NCI-H345 (cell line): ENCODE measurements at places on chromosomes 11 and 22.

DNA sequence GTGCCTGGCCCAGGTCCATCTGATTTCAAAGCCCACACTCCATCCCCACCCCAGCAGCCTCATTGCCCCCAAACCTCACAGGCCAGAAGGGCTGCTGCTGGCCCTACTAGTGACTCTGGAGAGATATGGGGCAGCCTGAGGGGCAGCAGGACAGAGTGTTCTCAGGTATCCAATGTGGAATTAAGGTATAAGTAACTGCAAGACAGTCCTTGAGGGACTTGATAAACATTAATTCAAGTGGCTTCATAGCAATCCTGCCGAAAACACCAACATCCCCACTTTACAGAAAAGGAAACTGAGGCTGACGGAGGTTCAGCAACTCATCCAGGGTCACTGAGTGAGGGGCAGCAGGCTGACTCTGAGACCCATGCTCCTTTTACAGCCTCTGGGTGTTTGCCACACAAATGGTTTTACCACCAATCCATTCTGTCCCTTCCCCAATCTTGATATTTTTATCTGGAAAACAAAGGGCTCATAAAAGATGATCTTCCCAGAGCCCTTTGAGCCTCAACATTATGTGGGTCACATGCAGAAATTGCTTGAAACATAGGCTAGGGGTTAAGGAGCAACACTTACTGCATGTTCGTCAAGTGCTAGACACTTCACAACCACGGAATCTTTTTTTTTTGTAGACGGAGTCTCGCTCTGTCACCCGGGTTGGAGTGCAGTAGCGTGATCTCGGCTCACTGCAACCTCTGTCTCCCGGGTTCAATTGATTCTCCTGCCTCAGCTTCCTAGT, 2.3 kb downstream of the NIPSNAP1 start:
- DNase-seq = no peak

DNA sequence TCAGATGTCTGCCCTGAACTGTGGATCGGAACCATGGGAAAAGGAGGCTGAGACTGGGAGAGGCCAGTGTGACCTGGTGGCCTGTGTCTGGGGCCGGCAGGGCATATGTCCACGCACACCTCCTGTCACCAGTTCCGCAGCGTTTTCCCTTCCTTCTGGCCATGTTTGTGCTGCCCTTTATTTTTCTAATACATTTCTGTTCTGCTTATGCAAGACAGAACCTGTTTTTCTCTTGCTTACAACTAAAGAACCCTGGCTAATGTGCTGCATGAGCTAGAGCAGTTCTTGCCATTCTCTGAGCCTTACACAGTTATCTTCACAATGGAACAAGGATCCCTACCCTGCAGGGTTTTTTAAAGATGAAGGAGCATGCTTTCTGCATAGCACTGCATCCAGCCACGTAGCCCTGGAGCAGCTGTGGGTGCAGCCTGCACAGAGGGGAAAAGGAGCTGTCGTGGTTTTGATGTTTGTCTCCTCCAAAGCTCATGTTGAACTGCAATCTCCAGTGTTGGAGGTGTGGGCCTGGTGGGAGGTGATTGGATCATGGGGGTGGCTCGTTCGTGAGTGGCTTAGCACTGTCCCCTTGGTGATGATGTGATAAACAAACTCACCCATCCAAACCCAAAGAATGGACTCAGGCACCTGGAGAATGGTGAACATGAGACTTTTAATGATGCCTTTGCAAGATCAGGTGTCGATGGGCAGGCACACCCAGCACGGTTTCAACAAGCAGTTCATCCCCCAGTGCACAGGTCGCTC, 84.8 kb upstream of the SHANK2 start:
- no peak for DNase-seq

DNA sequence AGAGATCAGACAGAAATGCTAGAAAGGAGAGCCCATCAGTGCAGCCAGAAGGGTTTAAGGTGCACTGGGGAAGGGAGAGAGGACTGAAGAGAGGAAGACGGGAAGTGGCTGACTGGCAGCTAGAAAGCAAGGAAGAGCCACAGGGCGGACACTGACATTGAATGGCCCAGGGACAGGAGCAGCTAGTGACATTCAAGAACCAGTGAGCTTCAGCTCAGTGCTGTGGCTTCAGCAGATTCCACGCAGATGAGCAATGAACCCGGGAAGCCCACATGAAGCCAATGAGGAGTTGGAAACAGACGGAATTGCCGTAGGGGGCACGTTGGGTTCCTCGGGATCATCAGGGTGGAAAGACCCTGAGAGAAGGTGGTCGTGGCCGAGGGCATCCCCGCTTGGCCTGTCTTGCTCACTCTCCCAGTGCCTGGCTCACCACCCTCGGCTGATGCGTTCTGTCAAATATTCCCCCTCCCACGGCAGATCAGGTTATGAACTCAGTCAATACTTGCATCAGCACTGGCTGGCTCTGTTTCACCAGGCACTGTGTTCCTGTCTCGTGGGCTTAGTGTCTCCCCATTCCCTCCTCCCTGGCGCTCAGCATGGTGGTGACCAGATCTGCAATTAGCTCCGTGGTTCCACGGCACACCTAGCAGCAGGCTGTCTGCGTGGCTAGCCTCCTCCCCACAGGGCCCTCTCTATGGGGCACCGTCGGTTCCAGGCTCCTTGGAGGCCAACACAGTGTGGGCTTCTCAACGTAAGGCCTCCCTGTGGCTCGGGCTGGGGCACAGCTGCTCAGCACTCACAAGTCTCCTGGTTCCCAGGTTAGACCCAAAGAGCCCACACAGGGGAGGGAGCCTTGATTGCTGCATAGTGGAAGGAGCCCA, 145.5 kb downstream of the TRIM29 start:
- no peak for DNase-seq

DNA sequence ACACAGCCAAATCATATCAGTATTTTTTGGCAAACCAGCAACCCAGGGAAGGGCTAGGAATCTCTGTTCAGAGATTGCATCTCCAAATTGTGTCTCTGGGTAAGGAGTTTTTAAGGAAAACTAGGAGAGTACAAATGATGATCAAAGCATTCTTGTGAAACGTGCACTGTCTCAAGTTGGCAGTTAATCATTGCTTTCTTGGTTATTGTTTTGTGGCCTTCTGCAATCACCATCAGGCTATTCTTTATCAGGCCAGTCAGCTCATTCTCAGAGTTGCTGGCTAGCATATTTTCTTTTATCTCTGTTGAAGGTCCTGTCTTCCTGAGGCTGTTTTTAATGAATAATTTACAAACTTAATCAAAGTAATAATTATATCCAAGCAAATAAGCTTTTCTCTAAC, 129.1 kb upstream of the CCDC179 start:
- no peak for DNase-seq

DNA sequence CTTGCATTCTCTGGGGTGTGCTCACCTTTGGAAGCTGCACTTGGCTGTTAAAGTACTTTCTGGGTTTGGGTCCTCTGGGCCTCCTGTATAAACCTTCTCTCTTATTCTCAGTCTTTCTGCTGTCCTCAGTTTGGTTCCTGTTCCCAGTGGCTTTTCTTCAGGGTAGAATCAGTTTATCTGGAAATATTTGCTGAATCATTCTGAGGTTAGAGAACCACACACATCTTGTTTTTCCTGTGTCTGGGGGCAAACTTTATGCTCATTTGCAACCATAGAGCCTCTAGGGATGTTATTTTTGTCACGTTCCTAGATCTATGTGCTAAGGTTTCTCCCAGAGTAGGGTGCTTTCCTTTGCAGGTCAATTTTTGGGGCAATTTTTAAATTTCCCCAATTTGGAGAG, 224.3 kb upstream of the C11orf87 start:
- DNase-seq = no peak

- DNase-seq = peak; percentile 90
These were observed 57.0 kb downstream of the BCR start for GRCh38 chr22:23237201-23237798.

DNA sequence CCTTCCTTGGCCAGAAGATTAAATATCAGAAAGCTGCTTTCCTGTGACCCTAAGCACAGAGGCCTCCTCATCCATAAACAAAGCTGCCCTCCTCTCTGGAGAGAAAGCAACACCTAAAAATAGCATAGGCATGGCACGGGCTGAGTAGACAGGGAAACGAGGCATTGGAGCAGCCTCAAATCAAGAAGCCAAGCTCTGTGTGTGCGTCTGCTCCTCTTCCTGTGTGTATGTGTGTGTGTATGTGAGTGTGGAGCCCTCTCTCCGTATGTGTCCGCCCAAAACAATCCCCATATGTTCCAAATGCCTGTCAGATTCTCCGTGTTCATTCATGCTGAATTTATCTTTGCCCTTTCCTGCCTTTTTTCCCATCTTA, 24.0 kb downstream of the KCNJ5 start:
- DNase-seq = no peak

DNA sequence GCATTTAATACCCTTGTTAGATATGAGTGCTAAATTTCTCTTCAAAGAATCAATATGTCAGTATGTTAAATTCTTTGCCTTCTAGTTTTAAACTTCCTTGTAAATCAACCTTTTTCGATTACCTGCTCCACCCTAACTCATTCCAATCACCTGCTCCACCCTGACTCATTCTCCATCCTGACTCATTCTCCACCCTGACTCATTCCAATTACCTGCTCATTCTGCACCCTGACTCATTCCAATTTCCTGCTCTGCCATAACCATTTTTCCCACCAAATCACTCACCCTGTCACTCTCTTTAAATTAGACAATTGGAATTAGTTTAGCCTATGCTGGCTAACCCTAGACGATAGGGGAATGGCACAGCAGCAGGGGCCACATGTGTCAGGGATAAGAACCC, 519.5 kb upstream of the LRRC4C start:
- no peak for DNase-seq

- DNase-seq = no peak
These were observed 3.5 kb downstream of the PANX1 start for GRCh38 chr11:94132152-94132558.

GRCh38 chr22:50471962-50472361, 2.9 kb downstream of the SBF1 start:
- DNase-seq = no peak

DNA sequence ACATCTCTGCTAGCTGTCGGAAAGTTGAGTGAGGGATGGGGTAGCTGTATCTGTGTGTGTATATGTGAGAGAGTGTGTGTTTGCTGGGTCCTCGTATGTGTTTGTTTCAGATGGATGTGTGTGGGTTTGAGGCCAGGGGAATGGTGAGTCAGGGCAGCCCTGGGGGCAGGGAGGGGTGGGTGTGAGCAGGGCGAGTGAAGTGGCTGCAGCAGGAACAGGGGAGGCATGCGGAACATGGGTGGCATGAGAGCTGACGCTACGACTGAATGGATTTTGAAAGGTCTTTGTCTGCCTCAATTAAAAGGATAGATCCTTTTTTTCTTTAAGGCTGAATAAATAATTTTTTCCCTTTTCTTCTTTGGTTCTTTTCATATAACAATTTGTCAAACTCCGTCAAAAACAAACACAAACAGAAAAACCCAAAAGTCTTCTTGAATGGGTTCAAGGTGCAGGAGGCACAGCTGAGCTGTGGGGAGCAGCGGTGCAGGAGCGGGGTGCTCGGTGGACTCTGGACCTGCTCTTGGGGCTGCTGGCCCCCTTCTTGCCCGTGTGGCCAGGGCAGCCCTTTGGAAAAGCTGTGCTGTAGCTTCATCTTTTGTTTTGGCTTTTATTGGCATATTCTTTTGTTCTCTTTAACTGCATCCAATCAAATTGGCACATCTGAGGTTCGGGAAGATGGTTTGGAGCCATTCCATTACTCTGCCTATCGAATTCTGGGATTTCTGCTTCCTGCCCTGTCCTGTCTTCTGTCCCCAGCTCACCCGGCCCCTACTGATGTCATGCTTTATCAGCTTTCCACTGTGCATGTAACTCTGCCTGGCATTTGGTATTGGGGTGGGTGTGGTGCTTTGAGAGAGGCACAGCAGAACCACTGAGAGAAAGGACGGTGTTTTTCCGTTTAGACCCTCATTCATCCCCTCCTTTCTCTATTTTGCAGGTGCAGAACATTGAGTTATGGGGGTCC, 80.1 kb downstream of the ADAMTS15 start:
- no peak for DNase-seq

- no peak for DNase-seq
These were observed 90.5 kb downstream of the UBASH3B start for GRCh38 chr11:122746050-122746478.

- no peak for DNase-seq
These were observed 265.8 kb downstream of the TTC28 start for GRCh38 chr22:28413612-28414399.

GRCh38 chr11:88535916-88536547, 198.5 kb upstream of the CTSC start:
- no peak for DNase-seq

DNA sequence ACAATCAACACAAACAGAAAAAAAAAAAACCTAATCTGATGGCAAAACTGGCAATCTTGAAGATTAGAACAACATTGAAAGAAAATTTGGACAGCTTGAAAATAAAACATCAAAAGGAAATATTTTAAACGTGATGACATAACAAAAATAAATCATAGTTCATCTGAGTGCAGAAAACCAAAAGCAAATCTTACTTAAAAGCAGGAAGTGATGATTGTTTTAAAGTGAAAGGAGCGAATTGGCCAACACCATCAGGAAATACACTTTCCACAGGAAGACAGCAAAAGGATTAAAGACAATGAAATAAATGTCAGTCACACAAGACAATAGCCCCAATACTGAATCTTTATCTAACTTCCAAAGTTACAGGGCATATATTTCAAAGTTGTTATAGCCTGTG, 696.5 kb upstream of the CHORDC1 start:
- no peak for DNase-seq

GRCh38 chr11:11451501-11452005, 98.5 kb upstream of the CSNK2A3 start:
- no peak for DNase-seq

DNA sequence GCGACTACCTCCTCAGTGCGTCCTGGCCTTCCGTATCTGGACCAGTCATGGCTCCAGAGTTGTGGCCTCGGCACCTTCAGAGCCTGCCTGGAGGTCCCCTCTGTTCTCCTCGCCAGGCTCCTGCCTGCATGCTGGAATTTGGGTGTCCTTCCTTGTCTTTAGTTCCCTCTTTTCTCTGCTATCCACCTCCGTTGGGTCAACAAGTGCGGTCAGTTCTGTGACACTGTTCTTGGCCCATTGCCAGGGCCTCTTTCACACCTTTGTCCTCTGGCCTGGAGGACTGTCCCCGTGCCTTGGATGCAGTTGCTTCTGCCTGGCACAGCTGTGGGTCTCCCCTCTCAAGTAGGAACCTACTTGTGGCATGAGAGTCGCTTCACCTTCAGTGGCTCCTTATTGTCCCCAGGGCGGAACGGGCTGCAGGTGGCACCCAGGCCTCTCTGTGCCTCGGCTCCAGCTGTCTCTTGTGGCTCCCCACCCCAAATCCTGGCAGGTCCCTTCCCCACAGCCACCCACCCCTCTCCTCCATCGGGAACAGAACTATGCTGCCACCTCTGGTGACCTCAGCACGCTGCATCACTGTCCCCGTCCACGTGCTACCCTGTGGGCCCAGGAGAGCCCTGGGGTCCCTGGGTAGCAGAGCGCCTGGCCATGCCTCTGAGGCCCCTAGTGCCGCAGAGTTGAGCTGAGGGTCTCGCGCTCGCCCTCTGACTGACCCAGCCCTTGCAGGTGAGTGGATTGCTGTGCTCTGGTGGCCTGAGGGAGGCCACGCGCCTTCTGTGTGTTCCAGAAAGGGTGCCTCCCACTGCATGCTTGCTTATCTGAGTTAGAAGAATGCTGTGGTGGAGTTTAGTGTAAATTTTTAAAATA, 4.7 kb downstream of the DGCR8 start:
- DNase-seq = no peak

- DNase-seq = no peak
These were observed 79.7 kb upstream of the KCNQ1OT1 start for GRCh38 chr11:2779499-2779980.
